Thyroid gland (tissue), 4 donors: ENCODE measurements at places on chromosomes 11 and 22. TPM values are rescaled to one million over a fixed set of nuclear protein-coding genes. Genes with fewer than 3 reads are reported as not detected.

GRCh38 chr11:118497831-118498230 is 29.4 kb upstream of the TTC36 start:
- no peak for DNase-seq

Gene JAML
- 2.2 TPM for total RNA-seq

Gene HPS5
- total RNA-seq: 26.7 TPM

DNA sequence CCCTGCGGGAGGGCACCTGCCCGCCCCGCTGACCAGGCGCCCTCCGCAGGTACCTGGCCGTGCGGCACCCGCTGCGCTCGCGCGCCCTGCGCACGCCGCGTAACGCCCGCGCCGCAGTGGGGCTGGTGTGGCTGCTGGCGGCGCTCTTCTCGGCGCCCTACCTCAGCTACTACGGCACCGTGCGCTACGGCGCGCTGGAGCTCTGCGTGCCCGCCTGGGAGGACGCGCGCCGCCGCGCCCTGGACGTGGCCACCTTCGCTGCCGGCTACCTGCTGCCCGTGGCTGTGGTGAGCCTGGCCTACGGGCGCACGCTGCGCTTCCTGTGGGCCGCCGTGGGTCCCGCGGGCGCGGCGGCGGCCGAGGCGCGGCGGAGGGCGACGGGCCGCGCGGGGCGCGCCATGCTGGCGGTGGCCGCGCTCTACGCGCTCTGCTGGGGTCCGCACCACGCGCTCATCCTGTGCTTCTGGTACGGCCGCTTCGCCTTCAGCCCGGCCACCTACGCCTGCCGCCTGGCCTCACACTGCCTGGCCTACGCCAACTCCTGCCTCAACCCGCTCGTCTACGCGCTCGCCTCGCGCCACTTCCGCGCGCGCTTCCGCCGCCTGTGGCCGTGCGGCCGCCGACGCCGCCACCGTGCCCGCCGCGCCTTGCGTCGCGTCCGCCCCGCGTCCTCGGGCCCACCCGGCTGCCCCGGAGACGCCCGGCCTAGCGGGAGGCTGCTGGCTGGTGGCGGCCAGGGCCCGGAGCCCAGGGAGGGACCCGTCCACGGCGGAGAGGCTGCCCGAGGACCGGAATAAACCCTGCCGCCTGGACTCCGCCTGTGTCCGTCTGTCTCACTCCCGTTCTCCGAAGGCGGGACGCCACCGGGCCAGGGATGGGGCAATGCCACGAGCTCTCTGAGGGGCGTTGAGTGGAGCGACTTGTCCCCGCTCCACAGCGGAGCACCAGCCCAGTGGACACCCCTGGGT is 1.8 kb downstream of the GALR3 start:
- no peak for DNase-seq

Gene CRELD2
- 244 TPM for total RNA-seq

- no peak for DNase-seq
Measured at GRCh38 chr11:61617515-61617914, 36.6 kb upstream of the SYT7 start.

Gene CALCA
- total RNA-seq: not detected
